ENCODE measurements at places on chromosomes 7 and 10.

DNA sequence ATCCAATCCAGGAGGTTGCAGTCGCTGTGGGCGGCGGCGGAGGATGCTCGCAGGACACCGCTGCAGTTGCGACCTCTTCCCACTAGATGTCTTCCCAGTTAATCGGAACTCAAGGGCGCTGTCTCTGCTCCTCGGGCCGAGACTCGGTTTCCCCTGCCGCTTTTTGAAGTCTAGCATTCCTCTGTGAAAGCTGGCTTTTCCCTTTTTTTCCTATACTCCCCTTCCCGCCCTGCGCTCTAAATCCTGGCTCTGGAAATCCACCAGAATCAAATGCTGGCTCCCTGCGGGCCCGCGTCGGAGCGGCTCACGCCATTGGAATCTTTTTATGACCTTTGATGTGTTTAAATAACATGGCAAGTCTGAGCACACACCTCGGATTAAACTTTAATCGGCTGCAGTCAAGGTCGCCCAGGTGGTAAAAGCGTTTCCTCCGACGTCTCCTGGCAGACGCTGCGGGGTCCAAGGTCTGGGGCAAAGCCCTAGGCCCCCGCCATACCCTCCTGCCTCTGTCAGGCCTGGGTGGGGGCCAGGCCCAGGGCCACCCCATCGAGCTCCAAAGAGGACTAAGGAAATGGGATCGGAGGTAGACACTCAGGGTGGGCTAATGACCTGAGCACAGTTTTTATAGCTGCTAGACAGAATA lies 10.7 kb upstream of the HOXA13 start:
- DNase-seq = no peak

GRCh38 chr7:131106681-131107336 lies 220.9 kb upstream of the MKLN1 start:
- peak; percentile 29 for DNase-seq

DNA sequence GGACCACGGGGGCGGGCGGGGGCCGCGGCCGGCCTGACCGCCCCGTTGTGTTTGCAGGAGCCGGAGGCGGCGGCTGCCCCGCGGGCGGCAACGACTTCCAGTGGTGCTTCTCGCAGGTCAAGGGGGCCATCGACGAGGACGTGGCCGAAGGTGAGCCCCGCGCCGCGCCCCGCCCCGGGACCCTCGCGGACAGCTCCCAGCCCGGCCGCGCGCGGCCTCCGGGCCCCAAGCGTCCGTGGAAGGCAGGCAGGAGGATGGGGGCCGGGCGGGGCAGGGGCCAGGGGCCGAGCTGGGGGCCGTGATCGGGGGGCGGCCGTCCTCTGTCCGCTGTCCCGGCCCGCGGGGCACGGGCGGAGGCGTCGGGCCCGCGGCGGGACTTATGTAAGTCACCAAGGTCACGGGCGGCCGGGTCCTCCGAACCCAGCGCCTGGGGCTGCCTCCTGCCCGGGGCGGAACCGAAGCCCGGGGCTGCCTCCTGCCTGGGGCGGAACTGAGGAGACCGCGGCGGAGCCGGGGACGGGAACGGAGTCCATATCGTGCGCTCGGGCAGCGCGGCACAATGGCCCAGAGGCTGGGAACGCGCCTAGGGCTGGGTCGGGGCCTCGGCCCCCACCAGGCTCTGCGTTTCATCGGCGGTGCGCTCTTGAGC lies 497 bp downstream of the PPP2R2D start:
- no peak for DNase-seq

- no peak for DNase-seq
Observed at GRCh38 chr7:155856656-155857055, 44.4 kb upstream of the SHH start.

- DNase-seq = no peak
Observed at GRCh38 chr10:14180911-14181566, 149.7 kb downstream of the FRMD4A start.

- DNase-seq = no peak
Observed at GRCh38 chr7:131546583-131547141, 9.8 kb downstream of the PODXL start.

- DNase-seq = no peak
Observed at GRCh38 chr7:101612885-101613515, 16.1 kb downstream of the MYL10 start.

- no peak for DNase-seq
Observed at GRCh38 chr7:70189776-70190175, 591.5 kb downstream of the AUTS2 start.

DNA sequence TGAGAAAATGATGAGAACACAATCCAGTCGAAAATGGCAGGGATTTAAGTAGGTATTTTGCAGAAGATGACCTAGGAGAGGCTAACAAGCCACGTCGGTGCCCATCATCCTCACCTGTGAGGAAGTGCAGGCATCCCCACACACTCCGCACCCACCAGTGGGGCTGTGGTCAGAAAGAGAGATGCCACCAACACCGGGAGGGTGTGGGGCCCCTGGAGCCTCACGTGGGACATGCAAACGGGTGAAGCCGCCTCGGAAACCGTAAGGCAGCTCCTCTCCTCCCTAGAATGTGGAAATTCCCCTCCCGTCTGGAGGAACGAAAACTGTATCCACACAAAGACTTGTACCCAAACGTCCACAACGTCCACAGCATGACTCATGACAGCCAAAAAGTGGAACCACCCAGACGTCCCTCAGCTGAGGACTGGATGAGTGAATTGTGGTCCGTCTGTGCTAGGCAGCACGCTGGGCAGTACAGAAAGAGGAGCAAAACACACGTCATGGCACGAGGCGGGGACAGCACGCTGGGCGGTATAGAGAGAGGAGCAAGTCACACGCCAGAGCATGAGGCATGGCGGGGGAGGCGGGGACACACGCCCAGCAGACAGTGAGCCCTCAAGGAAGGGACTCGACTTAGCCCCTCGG lies 246.0 kb downstream of the ELFN1 start:
- no peak for DNase-seq

DNA sequence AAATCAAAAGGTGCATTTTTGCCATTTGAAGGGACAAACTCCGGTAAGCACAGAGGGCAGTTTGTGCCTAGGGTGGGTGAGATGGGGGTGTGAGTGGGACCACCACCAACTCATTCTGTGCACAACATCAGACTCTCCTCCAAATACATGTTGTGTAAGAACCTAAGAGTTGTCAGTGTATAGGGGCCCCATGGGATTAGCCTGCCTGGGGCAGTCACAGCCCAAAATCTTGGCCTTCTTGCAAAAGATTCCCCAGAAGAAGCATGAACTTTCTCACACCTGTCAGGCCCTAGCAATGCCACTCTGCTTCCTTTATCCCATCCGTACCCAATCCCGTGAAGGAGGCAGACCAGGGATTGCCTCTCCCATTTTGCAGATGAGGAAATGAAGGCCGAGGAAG lies 47.1 kb upstream of the NANOS1 start:
- DNase-seq = no peak

- DNase-seq = no peak
Observed at GRCh38 chr10:99714446-99714845, 17.5 kb downstream of the COX15 start.

GRCh38 chr10:31693491-31693890 lies 235.1 kb downstream of the ARHGAP12 start:
- no peak for DNase-seq

DNA sequence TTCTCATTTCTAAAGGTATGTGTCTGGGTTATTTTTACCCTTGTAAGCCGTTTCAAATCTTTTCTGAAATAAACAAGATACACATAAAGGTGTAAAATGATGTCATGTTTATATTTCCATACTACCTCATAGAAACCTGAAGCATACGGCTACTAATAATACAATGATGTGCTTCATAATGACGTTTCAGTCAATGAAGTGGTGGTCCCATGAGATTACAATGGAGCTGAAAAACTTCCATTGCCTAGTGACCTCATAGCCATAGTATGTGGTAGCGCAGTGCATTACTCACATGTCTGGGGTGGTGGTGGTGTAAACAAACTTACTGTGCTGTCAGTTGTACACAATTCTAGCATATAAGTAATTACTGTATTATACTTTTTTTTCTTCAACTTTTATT lies 24.9 kb downstream of the EPDR1 start:
- DNase-seq = no peak

- DNase-seq = no peak
Observed at GRCh38 chr7:4325732-4326131, 356.4 kb upstream of the FOXK1 start.

DNA sequence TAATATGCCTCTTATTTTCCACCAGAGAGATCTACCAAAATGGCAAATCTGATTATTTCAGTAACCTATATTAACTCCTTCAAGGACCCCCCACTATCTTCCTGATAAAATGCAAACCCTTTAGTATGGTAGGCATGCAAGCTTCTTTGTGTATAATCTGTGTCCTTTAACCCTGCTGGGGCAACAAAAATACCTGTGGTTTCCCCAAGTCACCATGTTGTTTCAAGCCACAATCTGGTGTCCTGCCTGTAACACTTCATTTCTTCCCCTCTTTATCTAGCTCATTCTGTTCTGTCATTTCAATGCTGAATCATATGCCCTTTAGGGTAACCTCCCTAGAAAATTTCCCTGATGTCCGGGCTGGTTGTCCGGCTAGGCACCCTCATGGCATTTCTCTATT lies 5.3 kb downstream of the CALCR start:
- DNase-seq = no peak

DNA sequence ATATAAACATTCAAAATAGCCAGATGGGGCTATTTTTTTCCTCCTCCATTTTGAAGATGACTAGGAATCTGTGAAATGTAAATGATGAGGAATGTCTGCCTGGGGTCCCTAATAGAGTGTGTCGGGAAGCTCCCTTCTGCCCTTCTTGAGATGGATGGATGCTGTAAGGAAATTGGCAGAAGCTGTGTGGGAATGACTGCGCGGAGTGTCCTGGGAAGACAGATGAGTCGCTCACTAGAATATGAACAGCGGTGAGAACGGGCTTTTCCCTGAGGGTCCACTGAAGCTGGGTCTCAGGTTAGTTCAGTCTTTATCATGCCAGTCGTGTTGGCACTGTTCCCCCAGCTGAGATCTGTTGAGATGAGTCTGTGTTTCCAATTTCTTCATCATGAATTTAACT lies 75.1 kb upstream of the PLPP4 start:
- no peak for DNase-seq

GRCh38 chr10:15363031-15363430 lies 8.1 kb downstream of the FAM171A1 start:
- no peak for DNase-seq

GRCh38 chr10:84265418-84265817 lies 20.6 kb downstream of the RGR start:
- DNase-seq = no peak

DNA sequence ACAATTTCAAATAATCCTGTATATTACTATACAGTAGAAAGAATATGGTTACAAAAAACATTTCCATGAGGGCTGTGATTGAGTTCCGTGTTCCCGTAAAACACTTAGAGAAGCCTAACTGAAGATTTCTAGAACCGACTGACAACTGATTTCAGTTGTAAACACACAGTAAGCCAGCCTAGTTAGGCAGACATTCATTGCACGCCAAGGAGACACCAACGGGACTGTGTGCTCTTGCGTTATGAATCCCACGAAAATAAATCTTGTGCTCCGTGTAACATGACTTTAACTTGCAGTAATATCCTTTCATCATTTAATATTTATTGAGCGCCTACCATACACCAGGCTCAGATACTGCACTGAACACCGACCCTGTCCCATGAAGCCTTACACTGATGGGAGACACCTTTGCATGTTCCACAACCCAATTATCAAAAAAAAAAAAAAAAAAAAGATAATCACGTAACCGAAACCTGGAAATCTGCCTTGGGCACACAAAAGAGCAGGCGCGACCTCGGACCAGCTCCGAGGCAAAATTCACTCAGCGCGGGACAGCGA lies 420 bp upstream of the KLHL7 start:
- no peak for DNase-seq

GRCh38 chr7:43763183-43763582 lies 4.7 kb downstream of the BLVRA start:
- no peak for DNase-seq

DNA sequence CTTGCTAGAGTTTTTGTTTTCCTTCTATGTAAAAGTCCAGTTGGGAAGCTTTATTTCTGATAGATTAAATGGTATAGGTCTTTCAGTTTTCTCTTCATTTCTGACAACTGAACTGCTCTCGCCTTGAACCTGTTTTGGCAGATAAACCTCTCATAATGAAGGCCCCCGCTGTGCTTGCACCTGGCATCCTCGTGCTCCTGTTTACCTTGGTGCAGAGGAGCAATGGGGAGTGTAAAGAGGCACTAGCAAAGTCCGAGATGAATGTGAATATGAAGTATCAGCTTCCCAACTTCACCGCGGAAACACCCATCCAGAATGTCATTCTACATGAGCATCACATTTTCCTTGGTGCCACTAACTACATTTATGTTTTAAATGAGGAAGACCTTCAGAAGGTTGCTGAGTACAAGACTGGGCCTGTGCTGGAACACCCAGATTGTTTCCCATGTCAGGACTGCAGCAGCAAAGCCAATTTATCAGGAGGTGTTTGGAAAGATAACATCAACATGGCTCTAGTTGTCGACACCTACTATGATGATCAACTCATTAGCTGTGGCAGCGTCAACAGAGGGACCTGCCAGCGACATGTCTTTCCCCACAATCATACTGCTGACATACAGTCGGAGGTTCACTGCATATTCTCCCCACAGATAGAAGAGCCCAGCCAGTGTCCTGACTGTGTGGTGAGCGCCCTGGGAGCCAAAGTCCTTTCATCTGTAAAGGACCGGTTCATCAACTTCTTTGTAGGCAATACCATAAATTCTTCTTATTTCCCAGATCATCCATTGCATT lies 27.1 kb downstream of the MET start:
- no peak for DNase-seq

DNA sequence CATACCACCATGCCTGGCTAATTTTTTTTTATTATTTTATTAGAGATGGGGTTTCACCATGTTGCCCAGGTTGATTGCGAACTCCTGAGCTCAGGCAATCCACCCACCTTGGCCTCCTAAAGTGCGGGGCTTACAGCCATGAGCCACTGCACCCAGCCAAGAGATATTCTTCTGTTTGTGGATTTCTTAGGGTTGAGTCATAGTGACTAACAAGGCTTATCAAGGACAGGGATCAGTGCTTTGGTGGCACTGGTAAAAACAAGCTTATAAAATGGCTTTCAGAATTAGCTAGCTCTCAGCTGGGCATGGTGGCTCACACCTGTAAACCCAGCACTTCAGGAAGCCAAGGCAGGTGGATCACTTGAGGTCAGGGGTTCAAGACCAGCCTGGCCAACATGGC lies 122.4 kb downstream of the ZNF248 start:
- DNase-seq = no peak

DNA sequence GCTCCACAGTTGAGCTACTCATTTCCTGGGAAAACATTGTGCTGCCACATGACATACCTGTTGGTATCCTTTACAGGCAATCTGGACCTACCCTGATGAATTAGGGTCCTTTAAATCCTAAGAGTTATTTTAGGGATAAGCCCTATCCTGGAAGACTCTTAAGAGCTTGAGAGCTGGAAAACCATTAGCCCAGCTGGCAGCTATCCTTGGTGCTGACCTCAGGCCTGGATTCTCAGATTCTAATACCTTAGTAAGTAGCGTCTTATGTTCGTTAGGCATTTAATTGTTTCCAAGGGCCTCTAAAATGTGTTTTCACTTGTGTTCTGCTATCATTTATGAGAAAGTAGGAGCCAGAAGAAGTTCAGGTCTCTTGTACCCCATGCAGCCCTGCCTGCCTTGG lies 93.0 kb upstream of the SORCS3 start:
- no peak for DNase-seq
